ENCODE measurements at places on chromosomes 12 and 14.

- no peak for DNase-seq
These were observed 113.1 kb upstream of the OVCH1 start for GRCh38 chr12:29610473-29611170.

- no peak for DNase-seq
These were observed 3.9 kb upstream of the GPX2 start for GRCh38 chr14:64946310-64947045.

GRCh38 chr12:84075991-84076390 lies 836.6 kb downstream of the SLC6A15 start:
- DNase-seq: no peak

- no peak for DNase-seq
These were observed 44.0 kb downstream of the ACACB start for GRCh38 chr12:109160433-109160832.

Data from eye (tissue), 1 donor.